ENCODE measurements at places on chromosomes 12 and 14.

DNA sequence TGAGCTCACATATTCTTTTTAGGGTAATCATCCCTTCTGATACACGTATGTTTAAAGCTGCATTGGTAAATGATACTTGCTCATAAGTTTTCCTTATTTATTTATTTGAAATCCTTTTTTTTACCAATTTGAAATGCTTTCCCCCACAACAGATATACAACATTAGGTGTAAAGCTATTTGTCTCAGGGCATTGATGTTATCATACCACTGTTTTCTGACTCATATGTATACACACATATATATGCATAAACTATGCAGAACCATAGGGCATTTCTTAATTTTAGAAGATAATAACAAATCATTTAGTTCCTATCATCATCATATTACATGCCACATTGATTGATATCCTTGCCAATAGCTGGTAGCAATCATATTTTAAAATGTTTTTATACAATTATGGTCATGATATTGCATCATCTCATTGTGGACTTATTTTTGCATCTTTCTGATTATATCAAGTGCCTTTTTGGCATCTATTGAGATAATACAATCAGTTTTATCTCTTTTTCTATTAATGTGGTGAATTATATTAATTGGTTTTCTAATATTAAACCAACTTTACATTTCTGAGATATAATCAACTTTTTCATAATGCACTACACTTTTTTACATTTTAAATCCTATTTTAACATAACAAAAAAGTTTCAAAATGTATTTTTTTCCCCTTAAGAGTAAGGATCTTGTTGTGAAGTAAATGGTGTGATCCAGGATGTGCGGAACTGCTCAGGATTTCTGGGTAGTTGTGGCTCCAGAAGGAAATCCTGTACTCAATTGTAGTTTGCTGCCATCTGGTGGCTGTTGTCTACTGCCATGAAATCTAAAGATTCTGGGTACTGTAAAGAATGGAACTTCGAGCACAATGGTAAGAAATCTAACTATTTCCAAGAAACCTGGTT, 16.7 kb downstream of the OR9K2 start:
- DNase-seq = peak; percentile 39

- no peak for DNase-seq
Observed at GRCh38 chr12:74722709-74723108, 185.1 kb downstream of the ATXN7L3B start.

DNA sequence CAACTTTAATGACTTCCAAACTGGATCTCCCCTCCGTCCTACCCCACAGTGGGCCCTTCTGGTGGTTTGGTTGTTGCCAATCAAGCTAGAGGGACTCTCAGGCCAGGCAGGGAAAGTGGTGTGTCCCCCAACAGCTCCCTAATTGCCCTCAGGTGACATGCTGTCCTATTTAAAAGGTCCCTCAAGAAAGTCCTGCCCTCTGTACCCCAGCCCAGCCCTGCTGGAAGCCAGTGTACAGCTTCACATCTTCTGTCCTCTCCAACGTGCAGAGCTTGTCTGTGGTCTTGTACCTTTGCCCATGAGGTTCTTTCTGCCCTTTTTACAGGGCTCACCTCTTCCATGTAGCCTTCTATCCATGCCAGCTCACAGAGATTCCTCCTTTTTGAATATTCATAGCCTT, 4.2 kb downstream of the RIN3 start:
- no peak for DNase-seq

- no peak for DNase-seq
Observed at GRCh38 chr12:116583129-116583694, 24.0 kb downstream of the MAP1LC3B2 start.

GRCh38 chr12:2212971-2213869, 160.4 kb downstream of the CACNA1C start:
- DNase-seq = no peak

DNA sequence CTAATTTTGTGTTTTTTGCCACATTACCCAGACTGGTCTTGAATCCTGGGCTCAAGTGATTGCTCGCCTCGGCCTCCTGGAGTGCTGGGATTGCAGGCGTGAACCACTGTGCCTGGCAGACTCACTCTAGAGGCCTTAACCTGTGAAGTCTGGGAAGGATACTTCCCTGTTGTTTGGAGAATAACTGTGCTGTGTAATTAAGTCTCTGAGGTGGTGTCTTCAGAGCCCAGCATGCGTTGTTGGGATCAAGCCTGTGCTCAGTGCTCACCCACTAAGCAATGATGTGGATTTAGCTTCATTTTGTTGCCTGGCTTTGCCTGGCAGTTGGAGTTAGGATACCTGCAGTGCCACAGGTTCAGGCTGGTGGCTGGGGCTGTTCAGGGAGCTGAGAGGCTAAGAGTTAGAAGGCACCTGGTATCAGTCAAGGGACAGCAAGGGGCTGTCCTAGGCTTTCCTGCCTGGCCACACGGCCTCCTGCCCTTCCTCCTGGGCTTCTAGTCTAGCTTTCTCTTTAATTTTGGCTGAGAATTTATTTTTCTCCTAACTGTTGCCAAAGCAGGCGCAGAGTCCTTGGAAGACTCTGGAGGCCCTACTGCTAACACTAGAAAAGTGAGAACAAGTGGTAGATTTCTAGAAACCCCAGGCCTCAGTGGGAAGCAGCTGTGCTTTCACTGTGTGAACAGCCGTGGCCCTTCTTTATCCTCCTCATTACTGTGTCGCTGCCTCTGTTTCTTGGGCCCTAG, 38.5 kb downstream of the EP400 start:
- no peak for DNase-seq

GRCh38 chr12:50326590-50327284, 43.4 kb upstream of the LIMA1 start:
- no peak for DNase-seq

GRCh38 chr14:52961060-52961639, 10.3 kb upstream of the FERMT2 start:
- peak; percentile 53 for DNase-seq

DNA sequence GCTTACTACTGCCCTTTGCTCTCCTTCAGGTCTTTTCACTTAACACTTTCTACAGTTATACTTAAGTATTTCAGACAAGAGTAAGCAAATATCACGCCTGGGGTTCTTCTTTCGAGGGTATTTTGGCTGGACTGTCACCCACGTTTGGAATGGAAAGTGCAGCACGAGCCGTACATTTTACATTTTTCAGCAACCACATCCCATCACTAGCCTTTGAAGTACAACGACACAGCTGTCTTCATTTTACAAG, 349 bp upstream of the FAM177A1 start:
- no peak for DNase-seq

DNA sequence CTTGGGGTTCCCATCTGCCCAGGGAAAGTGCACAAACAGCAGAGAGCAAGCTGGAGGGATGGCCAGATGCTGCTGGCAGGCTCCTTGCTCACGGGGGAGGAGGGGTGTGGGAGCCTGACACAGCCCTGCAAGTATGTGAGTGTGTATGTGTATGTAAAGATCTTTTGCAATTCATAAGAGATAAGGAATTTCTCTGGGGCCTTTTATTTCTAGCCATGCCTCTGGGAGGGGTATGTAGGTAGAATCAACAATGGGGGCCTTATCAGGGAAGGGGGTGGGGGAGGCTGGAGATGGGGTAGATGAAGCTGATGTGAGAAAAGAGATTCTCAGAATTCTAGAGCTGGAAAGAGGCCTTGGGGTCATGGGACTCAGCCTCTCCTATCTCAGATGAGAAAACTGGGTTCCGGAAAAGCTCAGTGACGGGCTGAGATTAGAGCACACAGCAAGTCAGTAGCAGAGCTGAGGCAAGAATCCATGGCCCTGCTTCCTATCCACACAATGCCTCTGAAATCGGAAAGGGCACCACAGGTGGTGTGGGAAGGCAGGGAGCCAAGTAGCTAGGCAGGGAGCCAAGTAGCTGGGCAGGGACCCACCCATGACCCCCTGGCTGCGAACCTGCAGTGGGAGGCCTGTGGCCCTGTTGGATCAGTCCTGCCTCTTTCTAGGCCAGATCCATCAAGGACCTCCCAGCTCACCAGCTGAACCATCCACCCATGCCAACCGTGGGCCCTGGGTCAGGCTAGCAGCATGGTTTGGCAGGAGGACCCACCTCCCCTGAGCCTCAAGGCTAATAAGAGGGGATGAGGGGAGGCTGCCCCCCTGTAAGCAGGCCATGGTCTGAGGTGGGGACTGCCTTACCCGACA, 54.7 kb downstream of the PLEKHG3 start:
- DNase-seq = no peak

DNA sequence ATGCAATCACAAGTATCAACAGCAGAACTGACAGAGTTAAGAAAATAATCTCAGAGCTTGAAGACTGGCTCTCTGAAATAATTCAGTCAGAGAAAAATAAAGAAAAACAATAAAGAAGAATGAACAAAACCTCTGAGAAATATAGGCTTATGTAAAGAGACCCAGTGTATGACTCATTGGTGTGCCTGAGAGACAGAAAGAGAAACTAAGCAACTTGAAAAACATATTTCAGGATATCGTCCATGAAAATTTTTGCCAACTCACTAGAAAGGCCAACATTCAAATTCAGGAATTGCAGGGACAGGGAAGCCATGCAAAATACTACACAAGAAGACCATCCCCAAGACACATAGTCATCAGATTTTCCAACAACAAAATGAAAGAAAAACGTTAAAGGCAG, 56.2 kb downstream of the APOBEC1 start:
- DNase-seq = no peak

DNA sequence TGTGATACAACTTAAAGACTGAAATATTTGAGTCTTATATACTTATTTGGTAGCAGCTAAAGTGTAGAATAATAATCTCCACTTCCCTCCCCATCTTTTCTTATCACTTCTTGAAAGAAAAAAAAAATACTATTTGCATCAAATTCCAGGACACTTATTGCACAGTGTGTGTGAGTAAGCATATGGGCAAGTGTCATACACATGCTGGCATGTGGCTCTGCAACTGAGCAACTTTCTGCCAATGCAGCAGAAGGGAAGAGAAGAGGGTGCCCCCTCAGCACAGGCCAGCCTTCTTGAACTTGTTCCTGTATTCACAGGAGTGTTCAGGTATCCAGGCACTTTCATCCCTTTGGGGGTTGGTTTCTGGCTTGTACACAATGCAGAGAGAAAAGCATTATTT, 145.8 kb downstream of the CPNE8 start:
- no peak for DNase-seq

DNA sequence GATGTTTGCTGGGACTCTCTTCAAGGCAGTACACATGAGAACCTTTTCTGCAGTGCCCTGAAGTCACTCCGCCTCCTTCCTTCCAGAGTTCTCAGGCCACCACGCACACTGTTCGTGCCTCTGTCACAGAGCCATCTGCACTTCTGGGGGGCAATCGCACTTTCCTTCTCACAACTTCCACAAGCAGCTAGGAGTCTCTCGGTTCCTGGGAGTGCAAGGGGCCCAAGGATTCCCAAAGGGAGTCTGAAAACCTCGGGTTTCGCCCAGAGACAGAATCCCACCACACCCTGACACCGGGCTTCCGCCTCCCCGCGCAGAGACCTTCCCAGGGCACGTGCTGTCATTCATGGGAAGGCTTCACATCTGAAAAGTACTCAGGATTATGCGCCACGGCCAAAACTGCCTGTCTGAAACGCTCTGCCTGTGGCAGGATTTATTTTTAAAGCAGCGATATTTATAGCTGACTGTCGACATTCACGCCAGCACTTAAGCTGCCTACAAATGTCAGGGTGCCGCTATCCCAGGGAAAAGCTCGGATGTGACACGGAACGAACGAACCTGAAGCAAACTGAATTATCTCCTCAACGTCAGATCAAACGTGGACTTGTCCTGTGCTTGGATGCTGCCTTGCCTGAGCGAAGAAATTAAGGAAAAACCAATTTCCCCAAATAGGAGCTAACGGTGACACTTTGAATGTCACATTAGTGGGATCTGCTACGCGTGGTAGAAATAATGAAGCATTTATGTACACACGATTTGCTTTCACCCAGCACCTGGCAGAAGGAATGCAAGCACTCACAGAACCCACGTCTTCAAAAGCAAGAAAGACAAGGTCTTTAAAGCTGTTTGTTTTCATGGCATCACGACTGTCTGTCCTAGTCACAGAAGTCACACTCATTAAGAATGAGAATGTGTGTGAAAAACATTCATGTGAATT, 154.0 kb downstream of the PIWIL1 start:
- no peak for DNase-seq

- no peak for DNase-seq
Observed at GRCh38 chr12:79444089-79444488, 246.7 kb downstream of the PAWR start.

- peak; percentile 9 for DNase-seq
Observed at GRCh38 chr12:52248541-52249461, 15.8 kb downstream of the KRT7 start.

- no peak for DNase-seq
Observed at GRCh38 chr12:82838827-82839226, 152.1 kb downstream of the TMTC2 start.

DNA sequence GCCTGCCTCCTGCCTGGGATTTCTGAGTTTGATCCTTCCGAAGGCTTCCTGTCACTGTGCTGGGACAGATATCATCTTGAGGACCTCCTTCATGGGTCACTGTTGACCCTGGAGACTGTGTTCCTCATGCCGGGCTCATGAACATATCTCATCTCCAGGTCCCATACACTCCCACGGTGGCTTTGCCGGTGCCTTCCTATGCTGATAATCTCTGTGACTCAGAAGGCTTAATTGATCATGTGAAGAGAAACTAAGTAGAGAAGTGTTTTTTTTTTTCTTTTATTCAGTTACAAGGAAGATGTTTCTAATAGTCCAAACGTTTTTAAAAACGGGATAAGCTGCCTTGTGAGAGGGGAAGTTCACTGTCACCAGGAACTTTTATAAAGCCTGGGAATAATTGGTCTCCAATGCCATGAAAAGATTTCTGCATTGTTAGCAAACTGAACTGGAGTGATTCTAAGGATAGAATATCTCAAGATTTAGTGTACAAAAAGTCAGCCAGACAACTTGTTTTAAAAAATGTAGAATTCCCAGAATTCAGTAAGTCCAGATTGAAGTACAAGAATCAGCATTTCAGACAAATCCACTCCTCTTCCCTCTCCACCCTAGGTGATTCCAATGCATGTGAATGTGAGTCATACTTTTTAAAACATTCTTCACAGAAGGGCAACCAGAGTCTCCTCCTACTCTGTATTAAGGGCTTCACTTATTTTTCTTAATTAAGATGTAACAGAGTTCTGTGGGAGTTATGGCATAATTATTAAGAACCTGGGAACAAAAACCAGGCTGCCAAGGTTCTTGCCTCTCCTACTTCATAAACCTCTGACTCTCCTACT, 139.8 kb upstream of the LGR5 start:
- no peak for DNase-seq

GRCh38 chr12:126837697-126838096, 1429.3 kb upstream of the TMEM132C start:
- no peak for DNase-seq
